Type B pancreatic cell (in vitro differentiated cells): ENCODE measurements at places on chromosomes 13 and 19. TPM values are rescaled to one million over a fixed set of nuclear protein-coding genes. Genes with fewer than 3 reads are reported as not detected.

The FPR2 gene
- not detected in 2 replicates for total RNA-seq

The CCDC169 gene
- total RNA-seq, result 2.0 and 3.2 TPM in 2 replicates

The BRME1 gene
- total RNA-seq, result 3.5 and 9.2 TPM in 2 replicates

The ABCA7 gene
- total RNA-seq, result 23.9 and 26.1 TPM in 2 replicates

The CAMSAP3 gene
- 28.6 and 51.8 TPM in 2 replicates for total RNA-seq

The CEACAM3 gene
- total RNA-seq, result not detected in 2 replicates

The NOVA2 gene
- total RNA-seq, result 0.17 and 5.0 TPM in 2 replicates

The SIGLEC8 gene
- not detected in 2 replicates for total RNA-seq

The TJP3 gene
- total RNA-seq, result 20.0 and 53.8 TPM in 2 replicates

The SLC6A16 gene
- total RNA-seq, result 0.31 and 3.5 TPM in 2 replicates

The YIF1B gene
- 41.0 and 42.9 TPM in 2 replicates for total RNA-seq

The PBX4 gene
- 2.1 and 10.9 TPM in 2 replicates for total RNA-seq

The LILRA1 gene
- total RNA-seq, result not detected in 2 replicates

The ANKLE1 gene
- total RNA-seq, result 1.3 and 5.9 TPM in 2 replicates

The RGCC gene
- 2.7 TPM in 2 replicates for total RNA-seq

The SLITRK6 gene
- 13.0 and 14.5 TPM in 2 replicates for total RNA-seq

The PCCA gene
- total RNA-seq, result 21.1 and 46.8 TPM in 2 replicates

The GPR4 gene
- total RNA-seq, result not detected in 2 replicates

The ACER1 gene
- total RNA-seq, result not detected in 2 replicates

The GARIN5A gene
- 1.9 and 5.2 TPM in 2 replicates for total RNA-seq

The KLK5 gene
- total RNA-seq, result not detected in 2 replicates

The RHPN2 gene
- 31.6 and 81.6 TPM in 2 replicates for total RNA-seq

The PGLYRP1 gene
- not detected in 2 replicates for total RNA-seq
